NCI-H1092 (cell line): ENCODE measurements at places on chromosomes 4 and X.

- DNase-seq, result no peak
Measured at GRCh38 chrX:140526171-140526570, 21.3 kb upstream of the SOX3 start.

DNA sequence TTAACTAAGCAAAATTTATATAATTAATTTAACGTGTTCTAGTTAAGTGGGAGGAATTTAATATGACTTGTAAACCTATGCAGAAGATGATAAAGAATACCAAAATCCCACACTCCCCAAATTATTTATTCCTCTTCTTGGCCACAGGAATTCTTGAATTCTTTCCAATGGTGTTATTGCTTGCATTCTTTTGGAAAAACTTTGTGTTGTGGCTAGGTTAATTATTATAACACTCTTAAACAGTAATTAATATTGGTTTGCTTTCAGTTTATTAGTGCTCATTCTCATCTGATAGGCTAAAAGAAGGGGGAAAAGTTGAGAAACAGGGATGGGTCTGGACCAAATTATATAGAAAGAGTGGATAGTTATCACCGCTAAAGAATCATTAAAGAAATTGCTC is 141.5 kb upstream of the PABPC4L start:
- no peak for DNase-seq

GRCh38 chrX:92232182-92232581 is 453.0 kb downstream of the PCDH11X start:
- no peak for DNase-seq

GRCh38 chr4:90537491-90537890 is 410.3 kb downstream of the CCSER1 start:
- DNase-seq, result no peak

GRCh38 chr4:2804449-2804972 is 11.6 kb downstream of the SH3BP2 start:
- no peak for DNase-seq

- no peak for DNase-seq
Measured at GRCh38 chr4:15945516-15945915, 7.0 kb upstream of the FGFBP1 start.

DNA sequence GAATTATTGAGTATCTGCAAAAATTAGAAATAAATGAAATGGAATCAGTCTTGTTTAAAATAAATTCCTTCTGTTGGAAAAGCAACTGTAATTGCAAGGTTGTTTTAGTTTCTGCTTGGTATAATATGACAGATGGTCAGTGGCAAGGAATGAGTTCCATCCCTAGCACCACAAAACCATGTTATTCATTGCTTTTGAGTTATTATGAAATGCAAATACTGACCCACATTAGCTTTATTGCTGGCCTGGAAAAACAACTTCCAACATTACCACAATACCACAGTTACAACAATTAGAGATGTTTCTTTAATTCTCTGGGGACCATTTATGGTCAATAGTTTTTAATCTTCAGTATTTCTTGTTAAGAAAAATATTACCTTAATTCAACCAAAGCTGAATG is 194.4 kb downstream of the TMA16 start:
- DNase-seq, result no peak

- no peak for DNase-seq
Measured at GRCh38 chr4:99649208-99649607, 8.4 kb downstream of the C4orf54 start.
